ENCODE measurements at places on chromosomes 3 and 15.

DNA sequence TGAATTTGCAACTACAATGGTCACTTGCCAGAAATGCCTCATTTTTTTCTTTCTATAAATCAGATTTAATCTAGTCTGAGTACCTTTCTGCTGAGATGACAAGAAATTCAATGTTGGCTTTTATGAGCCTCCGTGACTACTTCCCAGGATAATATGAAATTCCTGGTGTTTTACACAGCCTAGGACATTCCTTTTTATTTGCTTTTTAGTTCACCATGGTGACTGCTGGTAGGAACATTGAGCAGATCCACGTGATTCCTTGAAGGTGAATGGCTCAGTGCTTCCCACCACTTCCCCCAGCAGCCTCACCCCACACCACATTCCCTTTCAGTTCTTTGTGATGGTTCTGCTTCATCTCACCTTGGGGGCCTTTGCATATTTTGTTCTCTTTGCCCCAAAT, 4.3 kb upstream of the NPTN start:
- DNase-seq = no peak

GRCh38 chr15:85733416-85733815, 61.3 kb downstream of the KLHL25 start:
- no peak for DNase-seq

- DNase-seq = no peak
Observed at GRCh38 chr3:123004201-123004918, 23.2 kb downstream of the SEMA5B start.

- DNase-seq = no peak
Observed at GRCh38 chr15:60118626-60119025, 114.5 kb downstream of the FOXB1 start.

All from AML-193 (cell line).